ENCODE measurements at places on chromosomes 7 and 10.
A peak's percentile ranks its signal among the peaks of the same experiment; 100 is the strongest.

- no peak for DNase-seq
Observed at GRCh38 chr7:116492654-116493109, 6.9 kb upstream of the CAV2 start.

- DNase-seq, result no peak
Observed at GRCh38 chr7:103116991-103117390, 31.9 kb downstream of the NAPEPLD start.

- no peak for DNase-seq
Observed at GRCh38 chr7:87552351-87552900, 48.3 kb downstream of the ABCB1 start.

DNA sequence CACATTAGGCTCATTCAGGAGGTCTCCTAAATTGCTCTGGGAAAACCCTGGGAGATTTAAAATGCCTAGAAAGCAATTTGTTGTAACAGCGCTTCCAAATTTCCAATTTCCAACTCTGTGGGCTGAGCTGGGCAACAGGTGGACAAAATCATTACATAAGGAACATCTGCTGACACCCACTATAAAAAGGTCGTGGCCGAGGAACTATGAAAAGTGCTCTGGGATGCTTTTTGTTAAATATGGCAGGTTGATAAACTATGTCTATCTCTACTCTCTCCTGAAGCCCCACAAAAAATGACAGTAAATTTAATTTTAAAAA, 45.1 kb downstream of the ATXN7L1 start:
- no peak for DNase-seq

DNA sequence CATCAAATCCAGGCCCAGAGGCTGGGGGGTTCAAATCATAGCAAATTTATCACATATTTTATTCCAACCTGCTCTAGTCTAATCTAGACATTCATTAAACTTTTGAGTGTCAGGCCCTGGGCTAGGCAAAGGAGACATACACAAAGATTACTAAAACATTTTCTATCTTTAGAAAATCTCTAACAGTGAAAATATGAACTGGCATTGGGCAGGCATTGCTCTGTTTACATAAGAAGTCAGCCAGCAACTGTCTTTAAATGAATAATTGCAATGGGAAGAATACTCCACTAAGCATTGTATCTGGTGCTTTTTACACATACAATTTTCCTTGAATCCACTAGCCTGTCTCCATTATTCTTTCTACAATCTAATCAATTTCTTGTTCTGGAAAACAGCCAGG, 222.5 kb upstream of the LRRN3 start:
- DNase-seq, result no peak

DNA sequence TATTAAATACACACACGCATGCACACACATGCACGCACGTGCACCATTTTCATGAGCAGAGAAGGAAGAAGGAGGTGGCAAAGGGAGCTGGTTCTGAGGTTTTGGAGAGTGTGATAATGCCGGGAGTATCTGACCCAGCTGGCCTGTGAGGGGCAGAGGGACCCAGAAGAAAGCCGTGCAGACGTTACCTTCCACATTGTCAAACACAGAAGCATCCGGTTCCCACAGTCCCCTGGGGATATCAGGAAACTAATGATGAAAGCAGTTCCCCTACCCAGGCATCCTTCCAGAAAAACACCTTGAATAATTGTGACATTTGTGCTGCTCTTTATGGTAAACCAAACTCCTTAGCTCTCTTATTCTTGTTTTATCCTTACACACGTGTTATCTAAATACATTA, 85.7 kb upstream of the FAM180A start:
- DNase-seq, result no peak

- no peak for DNase-seq
Observed at GRCh38 chr10:131098416-131098952, 213.0 kb downstream of the TCERG1L start.

- no peak for DNase-seq
Observed at GRCh38 chr10:63614371-63614891, 93.2 kb downstream of the REEP3 start.

- DNase-seq, result no peak
Observed at GRCh38 chr7:112134039-112134438, 72.2 kb downstream of the DOCK4 start.

- peak; percentile 76 for DNase-seq
Observed at GRCh38 chr10:91409069-91409868, 875 bp upstream of the HECTD2 start.

DNA sequence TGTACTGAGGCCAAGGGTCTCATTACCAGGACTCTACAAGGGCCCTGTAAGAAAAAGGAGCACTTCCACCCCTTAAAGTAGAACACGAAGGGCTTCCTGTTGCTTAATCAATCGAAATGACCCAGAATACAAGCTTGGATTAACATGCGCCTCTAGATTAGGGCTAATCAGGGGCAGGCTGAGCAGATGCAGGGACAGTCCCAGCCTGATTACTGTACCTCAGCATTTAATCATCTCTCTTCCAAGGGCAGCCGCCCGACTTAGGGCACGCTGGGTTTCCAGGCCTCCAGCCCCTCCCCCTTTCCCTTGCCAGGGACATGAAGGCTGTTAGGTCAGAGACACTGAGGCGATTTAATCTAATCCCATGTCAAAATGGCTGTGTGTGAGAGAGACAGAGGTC, 138.6 kb downstream of the NRF1 start:
- no peak for DNase-seq

GRCh38 chr7:1062296-1063294, 18.2 kb downstream of the GPR146 start:
- no peak for DNase-seq

DNA sequence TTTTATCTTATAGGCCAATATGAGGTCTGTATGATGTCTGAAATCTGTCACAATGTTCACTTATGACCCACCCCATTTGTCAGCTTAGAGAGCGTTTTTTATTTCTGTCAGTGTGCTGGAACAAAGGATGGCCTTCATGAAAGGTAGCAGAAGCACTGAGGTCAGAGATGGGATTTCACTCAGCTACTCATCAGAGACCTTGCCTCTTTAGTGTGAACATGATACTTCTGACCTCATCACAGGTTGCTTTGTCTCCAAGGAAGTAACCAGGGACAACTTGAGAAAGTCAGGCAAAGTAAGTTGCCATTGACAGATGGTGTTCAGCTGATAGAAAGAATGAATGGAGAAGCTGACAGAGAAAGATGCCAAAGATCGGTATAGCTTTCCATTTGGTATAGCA, 16.3 kb downstream of the YAE1 start:
- DNase-seq, result no peak

DNA sequence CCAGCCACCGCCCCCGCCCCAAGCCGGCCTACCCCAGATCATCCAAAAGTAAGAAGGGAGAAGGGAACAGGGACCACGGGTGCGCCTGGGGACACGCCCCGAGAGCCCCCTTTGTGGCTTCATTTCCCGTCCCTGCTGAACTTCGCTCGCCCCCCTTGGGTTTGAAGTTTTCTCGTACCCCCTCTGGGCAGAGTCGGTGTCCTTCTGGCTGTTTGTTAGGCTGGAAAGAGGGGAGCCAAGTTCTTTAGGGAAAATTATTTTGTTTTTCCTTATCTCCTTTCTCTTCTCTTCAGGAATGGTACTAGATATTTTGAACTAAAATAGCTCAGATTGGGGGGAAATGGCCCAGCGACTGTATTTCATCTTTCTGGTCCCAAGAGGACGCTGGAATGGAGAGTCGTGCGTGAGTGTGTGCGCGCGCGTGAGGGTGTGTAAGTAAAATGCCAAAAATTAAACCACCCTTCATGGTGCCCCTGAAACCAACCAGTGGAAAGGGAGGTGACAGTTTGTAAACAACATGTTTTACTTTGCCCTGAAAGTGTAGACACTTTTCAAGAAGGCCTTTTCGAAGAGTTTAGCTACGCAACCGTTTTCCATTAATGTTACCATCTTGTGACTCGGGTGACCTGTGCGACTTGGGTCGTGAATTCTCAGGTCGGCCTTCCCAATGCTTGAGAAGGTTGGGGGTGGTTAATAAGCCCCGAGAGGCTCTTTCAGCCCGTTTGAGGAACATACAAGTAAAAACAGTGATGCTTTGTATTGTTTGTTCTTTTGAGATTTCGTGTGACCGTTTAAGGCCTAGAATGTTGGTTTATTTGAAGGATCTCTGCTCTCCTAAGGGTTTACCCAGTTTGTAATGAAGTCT, 694 bp downstream of the RBM20 start:
- DNase-seq, result no peak
